ENCODE measurements at places on chromosomes 5 and 9.

GRCh38 chr5:171420431-171421241 is 1.2 kb downstream of the FGF18 start:
- DNase-seq: no peak

- DNase-seq: no peak
Observed at GRCh38 chr5:176831425-176831824, 21.1 kb downstream of the UNC5A start.

DNA sequence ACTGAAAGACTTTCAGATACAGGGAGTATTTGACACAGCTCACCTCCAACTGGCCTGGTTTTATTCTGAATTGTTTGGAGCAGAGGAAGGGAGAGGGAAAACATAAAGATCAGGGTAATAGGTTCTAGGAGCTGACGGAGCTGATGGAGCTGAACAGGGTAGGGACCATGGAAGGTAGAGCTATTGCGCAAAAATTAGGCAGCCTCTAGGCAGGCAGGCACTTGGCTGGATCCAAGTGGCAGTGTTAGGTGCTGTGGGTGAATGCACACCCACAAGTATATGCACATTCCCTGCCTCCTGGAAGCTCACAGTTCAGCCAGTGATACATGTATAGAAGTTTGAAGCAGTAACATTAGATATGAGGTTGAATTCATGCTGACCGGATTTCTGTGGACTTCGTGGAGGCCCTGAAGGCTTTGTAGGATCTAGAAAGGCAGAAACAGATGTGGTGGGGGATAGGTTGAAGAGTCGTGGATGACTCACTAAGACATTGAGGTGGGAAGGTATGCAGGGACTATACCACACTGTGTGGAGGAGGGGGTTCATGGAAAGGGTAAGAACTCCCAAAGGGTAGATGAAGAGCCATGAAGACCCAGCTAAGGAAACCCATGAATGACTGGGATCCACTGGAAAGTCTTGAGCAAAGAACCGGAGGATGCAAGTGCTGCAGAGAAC is 50.8 kb downstream of the WWC1 start:
- DNase-seq: no peak

GRCh38 chr5:148457183-148457620 is 73.4 kb downstream of the FBXO38 start:
- no peak for DNase-seq

DNA sequence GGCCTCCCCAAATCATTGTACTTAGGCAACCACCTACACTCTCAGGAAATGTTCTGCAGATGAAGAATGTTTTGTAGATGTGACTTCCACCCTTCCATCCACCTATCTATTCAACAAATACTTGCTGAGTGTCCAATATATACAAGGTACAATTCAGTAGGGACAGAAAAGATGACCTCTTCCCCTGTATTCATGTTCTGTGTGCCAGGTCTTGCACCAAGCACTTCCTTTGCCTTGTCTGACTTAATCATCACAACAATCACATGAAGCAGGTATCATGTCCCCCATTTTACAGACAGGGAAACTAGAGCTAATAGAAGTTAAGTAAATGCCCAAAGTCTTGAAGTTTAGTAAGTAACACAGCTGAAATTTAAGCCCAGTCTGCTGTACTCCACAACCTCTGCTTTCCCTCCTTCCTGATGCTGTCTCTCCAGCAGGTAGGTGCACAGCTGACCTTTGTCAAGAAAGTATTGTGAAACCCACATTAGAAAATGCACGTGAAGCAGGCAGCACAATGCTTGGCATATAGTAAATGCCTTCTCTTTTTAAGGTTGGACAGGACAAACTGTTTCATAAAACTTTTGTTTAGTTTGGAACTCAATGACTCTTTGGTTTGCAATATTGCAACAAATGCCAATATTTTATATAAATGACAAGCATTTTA is 296.5 kb downstream of the DEPDC1B start:
- DNase-seq: no peak

DNA sequence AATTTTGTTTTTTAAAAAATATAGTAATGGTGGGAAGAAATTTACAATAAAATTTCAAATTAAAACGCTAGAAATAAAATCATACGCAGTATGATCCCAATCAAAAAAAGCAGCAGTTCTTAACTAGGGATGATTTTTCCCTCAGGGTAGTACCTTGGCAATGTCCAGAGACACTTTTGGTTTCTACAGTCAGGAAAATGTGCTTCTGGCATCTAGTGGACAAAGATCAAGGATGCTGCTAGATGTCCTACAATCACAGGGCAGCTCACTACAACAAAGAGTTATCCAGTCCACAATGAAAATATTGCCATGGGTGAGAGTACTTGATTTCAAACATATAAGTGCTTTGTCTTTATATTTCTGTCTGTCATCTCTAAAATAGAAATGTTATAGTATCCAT is 400.2 kb upstream of the SGCD start:
- no peak for DNase-seq

GRCh38 chr9:88085476-88085875 is 52.8 kb downstream of the SPATA31C2 start:
- no peak for DNase-seq

DNA sequence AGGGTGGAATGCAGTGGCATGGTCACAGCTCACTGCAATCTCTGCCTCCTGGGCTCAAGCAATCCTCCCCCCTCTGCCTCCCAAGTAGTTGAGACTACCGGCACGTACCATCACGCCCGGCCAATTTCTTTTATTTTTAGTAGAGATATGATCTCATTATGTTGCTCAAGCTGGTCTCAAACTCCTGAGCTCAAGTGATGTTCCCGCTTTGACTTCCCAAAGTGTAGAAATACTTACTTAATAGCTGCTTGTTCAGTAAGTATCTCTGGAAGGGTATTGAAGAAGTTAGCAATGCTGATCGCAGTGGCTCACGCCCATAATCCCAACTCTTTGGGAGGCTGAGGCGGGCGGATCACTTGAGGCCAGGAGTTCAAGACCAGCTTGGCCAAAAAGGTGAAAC is 35.7 kb upstream of the PLIN2 start:
- no peak for DNase-seq

GRCh38 chr9:91825866-91826265 is 124.2 kb downstream of the ROR2 start:
- no peak for DNase-seq

GRCh38 chr9:124873664-124874063 is 11.7 kb downstream of the ARPC5L start:
- DNase-seq: no peak

GRCh38 chr5:75335952-75336614 is 937 bp upstream of the HMGCR start:
- no peak for DNase-seq

DNA sequence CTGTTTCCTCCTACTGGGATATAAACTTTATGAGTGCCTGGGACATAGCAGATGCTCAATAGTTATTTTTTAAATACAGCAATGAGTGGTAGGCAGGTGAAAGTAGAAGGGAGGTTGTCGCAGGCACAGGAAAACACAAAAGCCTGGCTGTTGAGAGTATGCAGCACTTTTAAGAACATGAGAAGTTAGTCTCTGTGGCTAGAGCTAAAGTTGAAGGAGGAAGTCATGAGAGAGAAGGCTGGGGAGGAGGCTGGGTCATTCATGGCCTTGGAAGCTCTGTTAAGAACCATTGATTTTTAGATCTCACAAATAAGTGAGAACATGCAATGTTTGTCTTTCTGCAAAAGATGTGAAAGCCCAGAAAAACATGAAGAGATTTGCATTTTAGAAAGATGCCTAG is 126.7 kb downstream of the PRKACG start:
- DNase-seq: no peak

DNA sequence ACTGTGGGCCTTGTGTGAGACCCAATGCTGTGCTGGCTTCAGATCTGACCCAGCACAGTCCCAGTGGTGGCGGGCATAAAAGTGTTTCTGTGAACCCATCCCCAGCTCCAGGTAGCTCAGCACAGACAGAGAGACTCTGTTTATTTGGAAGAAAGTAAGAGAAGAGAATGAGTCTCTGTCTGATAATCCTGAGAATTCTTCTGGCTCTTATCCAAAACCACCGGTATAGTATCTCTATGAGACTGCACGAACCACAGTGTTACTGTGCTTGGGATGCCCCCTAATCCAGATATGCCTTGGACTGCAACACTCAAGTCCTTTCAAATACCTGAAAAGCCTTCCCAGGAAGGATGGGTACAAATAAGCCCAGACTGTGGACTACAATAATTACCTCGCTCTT is 1660.8 kb upstream of the ACO1 start:
- DNase-seq: no peak

- no peak for DNase-seq
Observed at GRCh38 chr9:123834889-123835562, 94.9 kb downstream of the DENND1A start.

Measured in stimulated activated CD8-positive, alpha-beta memory T cell treated with anti-CD3 and anti-CD28 coated beads, Interleukin-15, amount 100 ng/mL, for 1 hour (primary cell).